ENCODE measurements at places on chromosomes 12 and 14.

GRCh38 chr12:68138480-68138879 is 21.1 kb downstream of the IFNG start:
- no peak for DNase-seq

DNA sequence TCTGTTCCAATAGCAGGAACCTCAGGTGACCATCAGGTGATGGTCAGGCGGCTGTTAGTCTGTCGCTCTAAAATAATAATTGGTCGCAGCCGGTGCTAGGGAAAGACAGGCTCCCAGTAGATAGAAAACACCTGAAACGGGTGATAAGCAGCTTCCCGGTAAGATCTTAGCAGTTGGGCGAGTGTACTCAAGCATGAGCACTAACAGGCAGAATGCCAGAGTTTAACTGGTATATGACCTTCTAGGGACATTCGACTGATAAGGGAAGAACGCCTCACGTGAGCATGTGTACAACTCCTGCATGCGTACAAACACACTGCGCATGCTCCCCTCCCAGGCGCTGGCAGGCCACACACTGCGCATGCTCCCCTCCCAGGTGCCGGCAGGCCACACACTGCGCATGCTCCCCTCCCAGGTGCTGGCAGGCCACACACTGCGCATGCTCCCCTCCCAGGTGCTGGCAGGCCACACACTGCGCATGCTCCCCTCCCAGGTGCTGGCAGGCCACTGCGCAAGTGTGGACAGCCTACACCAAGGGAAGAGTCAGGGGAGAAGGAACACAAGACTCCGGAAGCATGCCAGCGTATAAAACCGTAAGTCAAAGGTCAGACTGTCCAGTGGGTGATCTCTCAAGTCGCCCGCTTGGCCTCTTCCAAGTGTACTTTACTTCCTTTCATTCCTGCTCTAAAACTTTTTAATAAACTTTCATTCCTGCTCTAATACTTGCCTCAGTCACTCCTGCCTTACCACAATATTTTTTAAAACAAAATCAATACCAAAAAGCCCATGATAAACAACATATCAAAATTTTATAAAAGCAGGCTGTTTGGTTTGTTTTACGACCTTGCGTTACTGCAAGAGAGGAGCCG is 24.5 kb downstream of the GPRC5D start:
- no peak for DNase-seq

DNA sequence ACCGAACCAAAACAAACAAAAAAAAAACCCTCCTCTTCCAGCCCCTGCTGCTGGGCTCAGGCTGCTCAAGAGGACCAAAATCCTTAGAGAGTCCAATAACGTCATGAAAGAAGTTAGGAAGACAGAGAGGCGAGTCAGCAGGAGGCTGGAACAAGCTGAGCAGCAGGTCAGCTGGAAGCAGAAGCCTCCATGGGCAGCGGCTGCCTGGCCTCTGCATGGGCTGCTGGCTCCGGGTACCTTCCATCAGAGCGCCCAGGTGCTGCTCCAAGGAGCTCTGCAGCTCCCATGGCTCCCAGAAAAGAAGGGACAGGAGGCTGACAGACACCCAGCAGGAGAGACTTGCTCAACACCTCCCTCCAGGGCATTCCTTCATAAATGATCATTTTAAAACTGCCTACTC is 3.2 kb upstream of the KRT2 start:
- no peak for DNase-seq

GRCh38 chr14:24187539-24187915 is 1.1 kb downstream of the IPO4 start:
- no peak for DNase-seq

DNA sequence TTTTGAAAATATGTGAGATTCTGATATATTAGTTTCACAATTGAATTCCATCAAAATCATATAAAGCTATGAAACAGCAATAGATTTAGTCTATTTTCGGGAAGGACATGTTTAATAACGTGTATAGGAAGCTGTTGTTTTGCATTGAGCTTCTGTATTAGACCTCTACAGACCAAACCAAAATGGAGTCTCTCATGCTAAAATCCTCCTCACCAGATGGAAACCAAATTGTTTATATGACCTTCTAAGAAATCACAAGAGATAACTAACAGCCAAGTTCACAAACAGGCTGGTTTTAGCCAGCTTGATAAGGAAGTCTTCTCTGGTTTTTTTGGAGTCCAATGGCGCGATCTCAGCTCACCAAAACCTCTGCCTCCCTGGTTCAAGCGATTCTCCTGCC is 23.9 kb downstream of the L2HGDH start:
- no peak for DNase-seq

DNA sequence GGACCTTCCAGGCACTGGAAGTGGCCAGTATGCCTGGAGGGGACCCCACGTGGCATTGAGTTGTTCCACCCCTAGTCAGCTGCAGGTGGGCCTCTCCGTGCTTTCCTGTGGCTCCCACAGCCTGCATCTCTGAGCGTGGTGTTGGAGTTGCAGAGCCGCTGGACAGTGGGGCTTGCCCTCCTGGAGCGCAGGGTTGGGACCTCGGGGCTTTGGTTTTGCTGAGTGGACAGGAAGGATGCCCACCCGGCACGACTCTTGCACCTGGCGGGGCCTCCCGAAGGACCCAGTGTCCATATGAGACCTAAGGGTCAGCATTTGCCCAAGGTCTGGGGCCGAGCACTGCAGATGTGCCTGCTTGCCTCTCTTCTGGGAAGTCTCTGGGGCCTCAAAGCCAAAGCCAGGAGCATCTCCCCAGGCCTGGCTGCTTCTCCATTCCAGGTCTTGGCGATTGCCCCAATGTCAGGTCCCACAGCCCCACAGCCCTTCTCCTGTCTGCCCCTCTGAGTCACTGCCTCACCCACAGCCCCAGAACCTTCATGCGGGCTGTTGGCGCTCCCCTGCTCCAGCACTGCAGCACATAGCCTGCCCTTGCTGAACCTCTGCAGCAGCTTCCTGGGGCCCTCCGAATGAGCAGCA is 1.5 kb downstream of the PACS2 start:
- no peak for DNase-seq

DNA sequence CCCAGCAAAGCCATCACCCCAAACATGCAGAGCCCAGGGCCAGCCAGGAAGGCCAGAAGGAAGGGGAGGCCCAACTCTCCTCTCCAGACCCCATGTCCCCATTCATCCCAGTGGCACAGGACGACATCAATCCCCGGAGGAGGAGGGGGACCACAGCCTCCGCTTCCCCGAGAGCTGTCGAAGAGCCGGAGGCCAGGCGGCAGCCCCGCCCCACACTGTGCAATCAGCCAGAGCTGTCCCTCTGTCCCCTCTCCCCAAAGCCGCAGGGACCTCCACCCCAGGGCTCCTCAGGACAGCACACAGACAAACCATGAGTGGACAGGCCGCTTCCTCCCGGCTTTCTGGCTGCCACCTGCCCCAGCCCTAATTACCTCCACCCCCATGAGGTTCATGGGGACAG is 16.8 kb downstream of the RAB35 start:
- DNase-seq = no peak

GRCh38 chr14:54797556-54797955 is 105.1 kb downstream of the GCH1 start:
- DNase-seq = no peak

DNA sequence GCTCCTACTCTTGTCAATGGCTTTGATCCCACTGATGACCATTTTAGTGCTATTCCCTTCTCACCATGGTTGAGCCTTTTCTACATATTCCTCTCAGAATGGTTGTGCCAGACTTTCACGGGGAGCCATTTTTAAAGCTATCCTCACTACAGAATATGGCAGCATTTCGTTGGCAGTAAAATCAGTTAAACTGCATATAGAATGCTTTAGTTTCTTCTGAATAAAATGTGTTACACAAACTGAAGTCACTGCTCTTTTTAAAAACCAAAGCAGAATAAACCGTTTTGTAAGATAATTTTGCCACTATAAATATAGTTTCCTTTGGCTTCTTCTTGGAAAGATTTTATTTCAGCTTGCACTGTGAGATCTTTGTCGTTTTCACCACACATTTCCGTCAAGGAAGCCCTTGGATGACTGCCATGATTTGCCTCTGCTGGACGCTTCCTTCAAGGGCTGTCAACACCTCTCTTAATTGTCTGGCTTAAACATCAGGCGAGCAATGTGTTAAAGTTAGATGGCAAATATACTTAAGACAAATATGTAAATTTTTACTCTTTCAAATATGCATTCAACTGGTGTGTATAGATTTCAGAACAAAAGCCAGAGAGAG is 624.2 kb downstream of the DIO2 start:
- no peak for DNase-seq

DNA sequence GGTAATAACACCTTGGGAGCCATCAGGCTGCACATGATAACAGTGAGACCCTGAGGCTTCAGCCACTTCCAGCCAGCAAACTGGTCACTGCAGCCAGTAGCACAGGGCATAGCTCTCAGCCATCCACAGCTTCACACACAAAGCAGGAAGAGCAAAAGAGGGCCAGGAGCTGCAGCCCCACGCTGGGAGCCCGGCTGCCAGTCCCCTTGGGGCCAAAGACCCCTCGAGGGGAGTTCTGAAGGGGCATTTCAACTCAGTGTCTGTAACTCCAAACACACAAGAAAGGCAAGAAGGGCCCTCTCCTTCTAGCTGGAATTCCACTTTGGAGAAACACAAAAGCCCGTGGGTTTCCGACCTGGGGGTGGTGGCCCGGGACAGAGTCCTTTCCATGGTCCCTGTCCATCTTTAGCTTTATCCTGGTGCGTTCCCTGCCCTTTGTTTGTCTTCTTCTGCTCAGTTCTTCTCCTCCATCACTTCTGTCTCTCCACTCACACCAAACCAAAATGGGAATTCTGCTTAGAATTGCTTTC is 151.8 kb upstream of the FKBP4 start:
- no peak for DNase-seq

DNA sequence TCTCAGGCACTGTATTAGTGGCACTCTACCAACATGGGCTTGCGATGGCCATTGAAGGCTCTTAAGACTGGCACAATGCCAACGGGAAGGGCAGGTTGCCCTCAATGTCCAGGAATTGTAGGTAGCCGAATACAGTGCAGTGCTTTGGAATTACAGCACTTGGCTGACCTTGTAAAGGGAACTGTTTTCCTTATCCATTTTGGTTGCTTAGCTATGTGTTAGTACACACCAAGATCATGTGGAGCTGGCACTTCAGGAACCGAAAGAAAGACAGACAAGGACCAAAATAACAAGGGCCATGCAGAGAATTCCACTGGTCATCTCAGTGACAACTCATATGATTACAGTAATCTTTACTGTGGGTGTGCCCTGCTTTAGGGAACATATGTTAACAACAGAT is 72.7 kb downstream of the DYRK2 start:
- no peak for DNase-seq

DNA sequence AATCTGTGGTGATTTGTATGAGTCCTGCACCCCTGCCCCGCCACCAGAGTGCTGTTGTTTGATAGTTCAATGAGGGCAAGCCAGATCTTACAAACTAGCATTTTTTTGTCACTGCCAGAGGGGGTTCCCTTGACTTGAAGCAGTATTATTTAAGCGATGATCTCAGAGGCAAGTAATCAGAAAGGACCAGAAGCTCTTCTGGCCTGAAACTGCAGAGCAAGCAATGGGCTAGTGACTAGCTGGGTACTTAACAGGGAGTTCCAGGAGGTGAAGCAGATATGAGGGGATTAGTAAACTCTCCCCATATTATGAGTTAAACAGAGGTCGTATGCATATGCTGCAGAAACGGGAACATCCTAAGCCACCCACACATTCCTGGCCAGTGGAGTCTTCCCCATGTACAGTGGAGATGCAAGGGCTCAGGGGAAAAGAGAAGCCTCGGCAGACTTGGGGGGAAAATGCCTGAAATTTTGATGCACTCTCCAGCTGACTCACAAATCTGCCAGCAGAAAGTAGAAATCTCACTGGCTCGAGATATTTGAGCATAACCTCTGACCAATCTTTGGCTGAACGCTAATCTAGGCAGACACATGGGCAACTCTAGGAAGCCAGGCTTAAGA is 8.3 kb upstream of the CRACR2A start:
- no peak for DNase-seq

DNA sequence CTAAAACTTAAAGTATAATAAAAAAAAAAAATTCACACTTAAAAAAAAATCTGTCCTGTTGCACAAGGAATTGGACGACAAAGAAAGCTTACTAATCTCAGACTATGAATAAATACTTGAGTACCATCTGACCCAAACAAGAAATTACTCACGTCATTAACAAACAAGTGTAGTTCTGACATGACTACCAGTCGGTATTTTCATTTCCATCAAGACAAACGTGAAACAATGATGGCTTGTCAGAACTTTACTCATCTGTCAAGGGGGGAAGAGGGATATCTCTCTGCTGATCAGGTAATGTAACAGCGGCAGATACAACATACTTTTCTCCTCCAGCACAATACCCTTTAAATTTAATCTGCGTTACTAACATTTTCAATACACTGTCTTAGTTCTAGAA is 78.3 kb downstream of the CDK17 start:
- DNase-seq = no peak

GRCh38 chr12:121637231-121637914 is 11.0 kb downstream of the ORAI1 start:
- no peak for DNase-seq

DNA sequence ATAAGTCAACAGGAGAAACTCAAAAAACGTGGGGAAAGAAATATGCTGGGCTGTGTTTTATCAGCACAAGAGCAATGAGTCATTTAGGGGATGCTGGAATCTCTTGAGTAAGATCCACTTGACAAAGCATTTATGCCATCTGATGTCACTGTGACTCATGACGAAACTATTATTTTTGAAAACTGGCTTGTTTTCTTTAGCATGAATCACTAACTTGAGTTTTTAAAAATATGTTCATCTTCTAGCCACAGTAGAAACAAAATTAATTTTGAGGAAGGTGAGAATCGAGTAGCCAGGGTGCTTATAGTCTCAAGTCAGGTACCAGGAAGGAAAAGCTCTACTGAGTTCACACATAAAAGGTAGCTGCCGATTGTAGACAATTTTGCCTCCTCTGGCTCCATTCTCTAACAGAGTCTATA is 456.2 kb upstream of the MGAT4C start:
- no peak for DNase-seq

DNA sequence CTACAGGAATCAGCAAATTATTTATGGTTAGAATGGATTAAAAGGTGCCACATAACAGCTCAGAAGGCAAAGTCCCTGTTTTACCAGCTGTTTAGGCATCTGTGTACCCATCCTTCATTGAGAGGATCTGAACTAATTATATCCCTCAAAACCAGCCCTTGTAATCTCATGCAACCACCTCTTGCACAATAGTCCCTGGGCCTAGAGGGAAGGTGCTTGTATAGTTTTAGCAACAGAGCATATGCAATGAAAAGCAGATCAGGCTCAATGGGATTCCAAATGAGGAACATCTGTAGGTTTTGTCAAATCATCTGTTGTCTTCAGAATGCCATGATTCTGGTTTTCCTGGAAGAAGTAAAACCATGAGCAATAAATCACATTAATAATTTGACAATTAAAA is 26.0 kb upstream of the GLIPR1L2 start:
- DNase-seq = no peak

GRCh38 chr12:94172031-94172430 is 23.7 kb downstream of the PLXNC1 start:
- no peak for DNase-seq

- DNase-seq = no peak
Observed at GRCh38 chr12:29147731-29148595, 1.1 kb upstream of the FAR2 start.

Measured in NCI-H1417 treated with DMSO at 0.1 percent for 48 hours (cell line).